Heart right ventricle (tissue), 16 donors: ENCODE measurements at places on chromosomes 7 and 10. TPM values are rescaled to one million over a fixed set of nuclear protein-coding genes. Genes with fewer than 3 reads are reported as not detected.

The NACAD gene
- polyA plus RNA-seq = 4.7 TPM

DNA sequence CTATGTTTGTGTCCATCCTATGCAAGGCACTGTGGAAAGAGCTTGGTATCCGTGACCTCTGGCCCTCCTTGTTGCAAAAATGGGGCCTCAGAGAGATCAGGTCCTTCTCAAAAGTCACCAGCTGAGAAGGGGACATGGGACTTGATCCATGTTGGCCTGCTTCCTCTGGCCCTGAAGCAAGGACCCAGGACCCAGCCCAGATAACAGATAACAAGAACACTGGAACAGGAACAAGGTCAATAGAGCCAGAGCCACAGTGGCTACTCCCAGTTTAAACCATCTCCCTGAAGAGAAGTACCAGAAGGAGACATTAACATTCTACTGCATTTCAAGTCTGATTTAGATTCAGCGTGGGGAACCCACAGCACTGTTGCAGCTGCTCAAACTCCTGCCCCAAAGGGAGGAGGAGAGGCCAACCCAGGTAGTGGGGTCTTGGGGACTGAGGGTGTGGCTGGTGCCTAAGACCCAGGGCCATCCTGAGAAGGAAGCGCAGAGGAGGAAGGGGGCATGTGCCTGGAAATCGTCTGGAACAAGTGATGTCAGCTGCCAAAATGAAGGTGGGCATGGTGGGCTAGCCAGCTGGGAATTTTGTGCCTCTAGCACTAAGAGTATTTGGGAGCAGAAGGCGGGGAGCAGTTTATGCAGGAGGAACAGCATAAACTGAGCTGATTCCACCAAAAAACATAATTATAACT lies 61.2 kb downstream of the VSTM4 start:
- no peak overlapping the region for H3K27ac ChIP-seq
- peaks cover 58% of the 10 kb centered on the region for H3K4me1 ChIP-seq
- H3K36me3 ChIP-seq = peaks cover 7% of the 10 kb centered on the region
- H3K4me3 ChIP-seq = no peak overlapping the region

- DNase-seq = no peak
- H3K27me3 ChIP-seq = no peaks in the 10 kb centered on the region
- no peaks in the 10 kb centered on the region for H3K36me3 ChIP-seq
- peaks cover 6% of the 10 kb centered on the region for H3K4me1 ChIP-seq
- H3K4me3 ChIP-seq = no peak overlapping the region
These were observed 63.3 kb downstream of the PPP1R3C start for GRCh38 chr10:91569522-91569921.

- no peak for DNase-seq
- H3K36me3 ChIP-seq = no peaks in the 10 kb centered on the region
- no peak overlapping the region for H3K4me3 ChIP-seq
- no peak overlapping the region for H3K27ac ChIP-seq
These were observed 163.2 kb downstream of the TCF7L2 start for GRCh38 chr10:113113241-113113640.

The ATP6V0A4 gene
- polyA plus RNA-seq = not detected
